ENCODE measurements at places on chromosomes 13 and 19.

DNA sequence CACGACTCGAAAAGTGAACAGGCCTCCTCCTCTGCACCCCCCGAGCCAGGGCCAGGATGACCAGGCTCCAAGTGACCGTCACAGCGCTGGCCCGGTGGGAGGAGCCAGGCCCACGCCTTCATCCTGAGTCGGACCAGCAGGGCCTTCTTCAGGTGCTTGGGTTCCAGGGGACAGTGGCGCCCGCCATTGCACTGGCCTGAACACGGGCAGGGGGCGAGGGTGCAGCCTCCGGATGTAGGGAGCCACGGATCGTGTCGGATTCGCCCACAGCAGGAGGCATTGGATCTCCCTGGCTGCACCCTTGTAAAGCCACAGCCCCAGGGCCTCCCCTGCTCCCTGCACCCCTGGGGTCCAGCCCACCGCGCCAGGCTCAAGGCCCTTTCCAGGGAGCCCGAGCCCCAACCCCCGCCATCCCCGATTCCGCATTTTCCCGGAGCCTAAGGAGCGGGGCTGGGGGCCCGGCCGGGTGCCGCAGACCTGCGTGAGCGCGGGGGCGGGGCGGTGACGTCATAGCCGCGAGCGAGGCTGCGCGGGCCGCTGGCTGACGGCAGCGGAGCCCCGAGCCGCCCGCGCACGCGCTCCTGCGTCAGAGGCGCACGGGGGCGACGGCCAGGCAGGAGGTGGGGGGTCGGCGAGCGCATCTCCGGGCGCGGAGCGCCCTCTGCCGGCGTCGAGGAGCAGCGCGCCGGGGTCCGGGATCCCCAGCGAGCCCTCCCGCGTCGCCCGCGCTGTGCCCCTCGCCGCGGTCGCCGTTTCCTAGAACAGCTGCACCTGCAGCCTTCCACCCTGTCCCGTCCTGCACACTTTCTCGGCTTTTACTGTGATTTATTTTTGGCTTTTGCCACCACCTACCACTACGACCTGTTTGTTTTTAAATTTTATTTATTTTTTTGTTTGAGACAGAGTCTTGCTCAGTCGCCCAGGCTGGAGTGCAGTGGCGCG lies 1.5 kb upstream of the ATP5F1D start:
- DNase-seq = peak; percentile 88

DNA sequence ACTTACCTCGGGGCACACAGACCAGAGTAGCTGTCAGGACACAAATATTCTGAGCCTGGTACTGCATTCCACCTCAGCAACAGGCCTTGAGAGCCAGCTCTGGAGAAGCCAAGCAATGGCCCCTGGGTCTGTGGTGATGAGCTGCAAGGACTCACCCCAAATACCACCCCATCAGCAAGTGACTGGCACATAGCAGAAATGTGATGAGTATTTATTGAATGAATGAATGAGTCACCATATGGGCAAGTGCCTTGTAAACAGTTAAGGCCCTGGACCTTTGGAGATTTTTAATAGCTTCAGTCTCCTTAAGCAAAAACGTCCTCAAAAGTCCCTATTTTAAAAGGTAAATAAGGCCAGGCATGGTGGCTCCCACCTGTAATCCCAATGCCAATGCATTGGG lies 18.2 kb downstream of the GSX1 start:
- DNase-seq = no peak

- DNase-seq = peak; percentile 38
These were observed 36.0 kb upstream of the NEK3 start for GRCh38 chr13:52195401-52195837.

DNA sequence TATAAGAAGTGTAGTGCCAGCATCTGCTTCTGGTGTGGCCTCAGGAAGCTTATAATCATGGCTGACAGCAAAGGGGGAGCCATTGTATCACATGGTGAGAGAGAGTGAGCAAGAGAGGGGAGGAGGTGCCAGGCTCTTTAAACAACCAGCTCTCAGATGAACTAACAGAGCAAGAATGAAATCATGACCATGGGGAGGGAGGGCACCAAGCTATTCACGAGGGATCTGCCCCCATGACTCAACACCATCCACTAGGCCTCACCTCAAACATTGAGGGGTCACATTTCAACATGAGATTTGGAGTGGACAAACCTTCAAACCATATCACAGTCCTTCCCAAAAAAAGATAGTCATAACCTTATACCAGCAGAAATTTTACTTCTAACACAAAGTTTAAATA lies 174.0 kb downstream of the GPC5 start:
- no peak for DNase-seq

- no peak for DNase-seq
These were observed 3.4 kb downstream of the LAIR2 start for GRCh38 chr19:54506079-54506478.

GRCh38 chr13:36432106-36432544 lies at the start of gene CCNA1:
Gene CCNA1 (plus strand): TSS chr13:36432495. CDS start chr13:36433057, 562 bp downstream.
- DNase-seq = no peak

DNA sequence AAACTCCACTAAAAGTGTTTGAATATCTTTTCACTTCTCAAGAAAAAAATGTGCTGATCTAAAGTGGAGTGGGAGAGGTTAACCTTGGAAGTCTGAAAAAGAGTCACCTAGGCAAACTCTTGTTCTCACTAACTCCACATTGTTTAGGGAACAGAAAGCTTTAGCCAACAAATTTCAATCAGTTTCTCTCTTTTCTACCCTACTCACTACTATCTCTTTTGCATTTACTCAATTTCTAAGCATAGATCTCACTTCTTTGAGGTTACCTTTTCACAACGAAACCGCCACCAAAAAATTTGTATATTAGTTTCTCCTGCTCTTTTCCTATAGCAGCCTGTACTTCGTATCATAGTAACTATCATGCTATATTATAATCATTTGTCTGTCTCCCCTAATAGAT lies 6.3 kb downstream of the NHLRC3 start:
- DNase-seq = no peak

- no peak for DNase-seq
These were observed 71.6 kb upstream of the ADGRL1 start for GRCh38 chr19:14277608-14278007.

GRCh38 chr13:51647067-51647466 lies 62.8 kb downstream of the WDFY2 start:
- no peak for DNase-seq

DNA sequence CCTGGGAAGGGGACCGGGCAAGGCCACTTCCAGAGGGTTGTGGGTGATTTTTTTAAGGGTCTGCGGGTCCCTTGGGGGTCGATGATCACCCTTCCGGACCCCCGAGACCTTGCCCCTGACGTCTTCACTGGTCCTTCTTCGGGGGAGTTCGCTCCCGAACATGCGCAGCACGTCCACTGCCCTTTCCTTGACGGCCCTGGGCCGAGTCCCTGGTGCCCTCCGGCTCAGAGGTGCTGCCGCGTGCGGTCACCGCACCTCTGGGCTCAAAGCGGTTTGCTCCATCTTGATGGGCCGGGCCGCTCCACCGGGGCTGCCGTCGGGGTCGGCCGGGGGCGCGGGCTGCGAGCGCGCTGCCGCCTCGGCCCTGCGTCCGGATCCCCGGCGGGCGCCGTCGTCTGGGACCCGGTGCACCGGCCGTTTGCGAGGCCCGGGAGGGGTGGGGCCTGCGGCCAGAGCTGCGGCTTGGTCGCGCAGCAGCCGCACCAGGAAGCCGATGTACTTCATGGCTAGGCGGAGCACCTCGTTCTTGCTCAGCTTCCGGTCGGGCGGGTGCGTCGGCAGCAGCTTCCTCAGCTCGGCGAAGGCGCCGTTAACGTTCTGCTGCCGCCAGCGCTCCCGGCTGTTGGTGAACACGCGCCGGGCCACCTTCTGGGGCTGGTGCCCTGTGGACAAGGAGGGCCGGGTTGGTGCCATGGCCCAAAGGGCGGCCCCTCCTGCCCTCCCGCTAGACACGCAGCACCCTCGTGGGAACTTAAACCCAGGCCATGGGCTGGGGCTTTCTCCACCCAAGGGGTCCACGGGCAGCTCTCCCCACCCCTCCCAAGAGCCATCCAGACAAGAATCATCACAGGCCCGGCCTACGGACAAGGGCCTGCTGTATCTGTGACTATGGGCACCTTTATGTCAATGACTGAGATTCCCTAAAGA lies 3.3 kb downstream of the LYL1 start:
- peak; percentile 64 for DNase-seq

DNA sequence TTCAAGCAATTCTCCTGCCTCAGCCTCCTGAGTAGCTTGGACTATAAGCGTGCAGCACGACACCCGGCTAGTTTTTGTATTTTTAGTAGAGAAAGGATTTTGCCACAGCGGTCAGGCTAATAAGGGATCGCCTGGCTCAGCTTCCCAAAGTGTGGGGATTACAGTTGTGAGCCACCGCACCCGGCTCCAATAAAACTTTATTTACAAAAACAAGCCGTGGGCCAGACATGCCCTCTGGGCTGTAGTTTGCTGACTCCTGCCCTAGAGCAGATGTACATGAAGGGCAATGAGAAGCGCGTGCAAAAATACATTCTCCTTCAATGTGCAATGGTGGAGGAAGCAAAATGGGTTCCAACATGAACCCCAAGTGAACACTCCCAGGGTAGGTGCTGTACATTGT lies 13.7 kb upstream of the MED26 start:
- no peak for DNase-seq

GRCh38 chr13:66803808-66804456 lies 426.2 kb downstream of the PCDH9 start:
- DNase-seq = no peak

GRCh38 chr19:3053218-3053621 lies 9.1 kb downstream of the TLE5 start:
- DNase-seq = no peak

- no peak for DNase-seq
These were observed 53.7 kb downstream of the RASA3 start for GRCh38 chr13:114078461-114079451.

GRCh38 chr19:49069026-49069425 lies 3.5 kb downstream of the KCNA7 start:
- no peak for DNase-seq

DNA sequence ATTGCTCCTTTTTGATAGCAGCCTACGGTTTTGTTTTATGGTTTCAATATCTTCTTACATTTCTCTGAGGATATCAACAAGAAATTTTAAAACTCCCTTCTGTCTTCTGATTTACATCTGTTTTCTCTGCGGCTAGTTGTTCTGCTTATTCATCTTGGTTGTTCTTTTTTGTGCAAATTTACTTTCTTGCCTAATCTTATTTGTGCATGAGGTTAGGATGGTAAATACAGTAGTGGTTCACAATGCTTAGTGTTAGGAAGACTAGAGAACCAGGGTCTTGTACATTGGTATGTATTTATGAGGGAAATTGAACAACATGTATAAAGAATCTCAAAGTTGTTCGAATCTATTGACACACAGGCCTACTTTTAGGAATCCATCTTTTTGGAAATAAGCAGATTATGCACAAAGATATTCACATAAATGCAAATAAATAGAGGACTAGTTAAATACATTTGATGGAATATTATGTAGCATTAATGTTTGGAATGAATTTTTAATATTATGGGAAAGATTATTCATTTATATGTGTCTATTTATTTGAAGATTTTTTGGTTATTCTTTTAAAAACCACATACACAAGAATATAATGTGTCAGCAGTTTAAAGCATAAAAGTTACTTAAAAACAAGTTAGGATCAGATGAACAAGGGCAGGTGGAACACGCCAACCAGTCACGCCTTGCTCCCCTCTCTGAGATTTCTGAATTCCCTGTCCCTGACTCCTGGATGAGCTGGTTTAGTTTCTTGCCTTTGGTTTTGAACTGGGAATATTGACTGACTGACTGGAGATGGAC lies 51.4 kb upstream of the RFC3 start:
- no peak for DNase-seq

- DNase-seq = peak; percentile 69
These were observed 34.9 kb upstream of the TPM4 start for GRCh38 chr19:16041299-16041990.

DNA sequence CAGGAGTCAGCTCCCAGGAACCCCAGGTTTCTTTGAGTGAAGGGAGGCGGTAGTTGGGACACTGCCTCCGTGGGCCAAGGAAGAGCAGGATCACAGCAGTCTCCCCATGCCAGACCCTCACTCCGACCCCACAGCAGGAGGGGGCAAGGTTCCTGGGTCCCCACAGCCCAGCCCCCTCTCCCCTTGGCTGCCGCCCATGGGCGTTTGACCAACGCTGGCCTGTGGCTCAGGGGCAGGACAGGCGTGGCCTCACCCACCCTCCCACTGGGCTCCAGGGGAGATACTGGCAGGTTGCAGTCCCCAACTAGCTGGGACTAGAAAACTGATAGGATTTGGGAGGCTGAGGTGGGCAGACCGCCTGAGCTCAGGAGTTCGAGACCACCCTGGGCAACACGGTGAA lies 9.2 kb downstream of the COPE start:
- DNase-seq = no peak

GRCh38 chr19:29507081-29507860 lies 18.5 kb upstream of the VSTM2B start:
- DNase-seq = no peak

- no peak for DNase-seq
These were observed 221.7 kb downstream of the KCNRG start for GRCh38 chr13:50236898-50237318.

DNA sequence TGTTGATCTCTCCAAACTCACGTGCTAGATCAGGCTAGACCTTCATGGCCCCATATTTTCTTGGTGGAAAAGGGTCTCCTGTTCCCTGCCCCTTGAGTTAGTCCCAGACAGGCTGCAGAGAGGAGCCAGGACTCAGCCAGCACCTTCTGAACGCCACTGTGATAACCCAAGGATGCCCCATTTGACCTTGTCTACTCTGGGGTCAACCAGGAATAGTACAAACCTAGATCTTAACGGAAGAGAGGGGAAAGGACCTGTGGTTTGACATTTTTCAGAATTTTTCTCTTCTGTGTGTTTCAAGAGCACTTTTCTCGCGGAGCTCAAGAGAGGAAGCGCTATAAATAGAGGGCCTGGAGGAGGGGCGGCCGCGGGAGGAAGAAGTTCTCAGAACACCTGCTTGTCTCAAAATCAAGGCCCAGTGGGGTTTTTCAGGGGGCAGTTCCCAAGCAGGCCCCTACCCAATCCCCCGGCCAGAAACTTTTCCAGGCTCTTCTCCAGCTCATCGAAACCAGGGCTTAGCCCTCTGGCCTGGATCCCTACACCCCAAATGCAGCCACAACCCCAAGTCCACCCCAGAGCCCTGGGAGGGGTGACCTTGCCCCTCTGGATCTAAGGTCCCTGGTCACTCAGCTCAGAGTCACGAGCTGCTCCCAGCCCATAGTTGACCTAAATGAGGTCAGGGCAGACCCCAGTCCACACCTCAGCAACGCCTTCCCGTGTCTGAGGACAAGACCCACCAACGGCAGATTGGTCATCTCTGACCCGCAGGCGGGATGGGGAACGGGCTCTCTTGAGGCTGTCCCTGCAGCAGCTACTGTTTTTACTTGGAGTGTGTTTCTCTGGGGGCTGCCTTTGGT lies 75.6 kb upstream of the TM9SF2 start:
- DNase-seq = no peak

DNA sequence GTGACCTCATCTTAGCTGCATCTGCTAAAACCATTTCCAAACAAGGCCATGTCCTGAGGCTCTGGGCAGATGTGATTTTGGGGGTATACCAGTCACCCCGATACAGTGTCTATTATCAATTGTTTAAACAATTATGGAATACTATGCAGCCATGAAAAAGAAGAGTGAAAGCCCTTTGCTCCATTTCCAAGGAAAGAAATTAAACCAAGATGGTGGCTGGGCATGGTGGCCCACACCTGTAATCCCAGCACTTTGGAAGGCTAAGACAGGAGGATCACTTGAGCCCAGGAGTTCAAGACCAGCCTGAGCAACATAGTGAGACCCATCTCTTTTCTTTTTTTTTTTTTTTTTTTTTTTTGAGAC lies 763 bp downstream of the TEKTIP1 start:
- DNase-seq = no peak

- no peak for DNase-seq
These were observed 46.6 kb downstream of the FGF14 start for GRCh38 chr13:102355251-102355650.
